NCI-H2029 treated with DMSO at 0.1 percent for 48 hours (cell line): ENCODE measurements at places on chromosomes 1 and 21.

- DNase-seq, result no peak
Measured at GRCh38 chr1:49199564-49199963, 422.9 kb upstream of the BEND5 start.

- peak; percentile 54 for DNase-seq
Measured at GRCh38 chr1:183180218-183180617, 5.8 kb upstream of the LAMC2 start.

GRCh38 chr1:44289530-44289929, 65.5 kb downstream of the ERI3 start:
- DNase-seq, result peak; percentile 87

DNA sequence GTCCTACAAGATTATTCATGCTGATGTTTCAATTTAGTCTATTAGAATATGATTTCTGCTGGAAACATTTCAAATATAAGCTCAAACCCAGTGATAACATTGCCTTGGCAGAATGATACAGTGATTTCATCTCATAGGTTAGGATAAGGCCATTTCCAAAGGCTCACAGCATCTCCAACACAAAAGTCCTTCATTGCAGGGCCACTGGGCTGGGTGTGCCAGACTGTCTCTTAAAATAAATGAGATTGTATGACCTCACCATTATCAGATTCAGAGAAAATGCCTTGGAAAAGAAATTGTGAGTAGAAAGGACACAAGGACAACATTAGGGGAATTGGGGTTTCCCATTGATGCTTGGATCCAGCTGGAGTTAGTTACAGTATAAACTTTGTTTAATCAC, 30.4 kb downstream of the NGF start:
- no peak for DNase-seq

GRCh38 chr1:63322944-63323864, 837 bp downstream of the FOXD3 start:
- DNase-seq, result peak; percentile 28

DNA sequence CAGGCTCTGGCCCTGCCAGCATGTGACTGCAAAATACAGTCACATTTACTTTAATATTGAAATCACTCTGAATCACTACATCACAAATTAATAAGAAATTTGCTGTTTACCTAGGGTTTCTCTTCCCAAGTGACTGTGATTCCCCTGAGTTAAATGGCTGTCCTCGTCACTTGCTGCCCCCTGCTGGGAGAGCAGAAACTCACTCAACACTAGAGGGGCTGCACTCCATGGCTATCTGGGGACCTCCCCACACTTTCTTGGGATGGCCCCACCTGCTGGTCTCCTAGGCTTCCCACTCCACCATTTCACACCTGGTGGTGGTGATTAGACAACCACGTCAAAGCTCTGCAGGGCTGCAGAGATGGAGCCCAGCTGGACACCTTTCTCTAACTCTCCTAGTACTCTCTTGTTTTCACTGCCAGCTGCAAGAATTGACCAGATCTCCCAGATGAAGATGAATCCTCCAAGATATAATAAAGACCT, 63.4 kb downstream of the CD2 start:
- DNase-seq, result peak; percentile 16
